GM10248 (cell line): ENCODE measurements at places on chromosomes 6 and 20.

DNA sequence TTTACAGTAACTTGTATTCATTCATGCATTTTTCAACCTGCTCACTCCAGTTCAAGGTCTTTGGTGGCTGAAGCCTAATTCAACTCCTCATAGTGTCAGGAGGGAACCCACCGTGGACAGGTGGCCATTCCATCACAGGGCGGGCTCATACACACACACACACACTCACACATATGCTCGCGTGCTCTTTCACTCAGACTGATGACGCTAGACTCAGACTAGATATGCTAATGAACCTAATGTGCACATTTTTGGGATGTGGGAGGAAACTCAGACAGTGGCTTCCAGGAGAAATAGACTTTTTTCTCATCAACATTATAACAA is 56.7 kb downstream of the TRIM27 start:
- no peak for DNase-seq

- DNase-seq: no peak
Measured at GRCh38 chr20:37303637-37304036, 14.2 kb downstream of the MANBAL start.

DNA sequence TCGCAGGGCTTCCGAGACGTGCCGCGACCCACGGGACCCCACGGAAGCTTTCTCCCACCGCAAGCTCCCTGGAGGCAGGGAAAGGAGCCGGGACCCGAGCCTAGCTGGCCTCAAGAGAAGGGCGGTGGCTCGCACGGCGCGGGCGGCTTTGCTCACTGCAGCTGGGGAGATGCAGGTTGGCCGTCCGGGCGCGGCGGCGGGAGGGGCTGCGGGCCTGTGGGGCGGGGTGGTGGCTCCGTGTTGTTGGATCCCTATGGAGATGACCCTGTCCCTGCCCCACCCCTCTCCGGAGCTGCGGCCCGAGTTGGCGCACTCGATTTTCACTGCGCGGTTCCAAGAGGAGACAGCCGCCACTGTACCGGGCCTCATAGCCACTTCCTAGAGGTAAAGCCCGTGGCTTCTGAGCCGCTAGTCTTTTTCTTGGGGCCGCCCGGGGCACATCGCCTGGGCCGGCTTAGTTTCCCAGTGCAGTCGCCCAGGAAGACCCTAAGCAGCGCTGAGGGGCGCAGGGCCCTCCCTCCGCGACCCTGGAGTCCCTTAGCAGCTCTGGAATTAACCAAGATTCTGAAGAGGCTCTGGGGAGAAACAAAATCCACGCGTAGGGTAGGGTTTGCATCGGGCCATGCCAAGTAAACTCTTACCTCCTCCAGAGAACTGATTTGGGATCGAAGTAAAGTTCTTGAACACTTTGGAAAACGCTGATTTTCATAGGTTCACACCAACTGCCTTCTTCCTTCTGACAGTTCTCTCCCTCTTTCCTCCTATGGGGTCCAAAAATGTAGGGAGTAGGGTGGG is at the start of gene ECT2L:
Gene ECT2L (plus strand): TSS at position 279 of the 795 bp plus-strand sequence. CDS start 17,188 bp downstream, outside the sequence.
- DNase-seq: no peak

- DNase-seq: no peak
Measured at GRCh38 chr6:327538-328116, 35.3 kb downstream of the DUSP22 start.

GRCh38 chr6:63486196-63486595 is 86.1 kb upstream of the LOC128125822 start:
- no peak for DNase-seq

- DNase-seq: no peak
Measured at GRCh38 chr6:155039618-155040017, 44.5 kb downstream of the TIAM2 start.

DNA sequence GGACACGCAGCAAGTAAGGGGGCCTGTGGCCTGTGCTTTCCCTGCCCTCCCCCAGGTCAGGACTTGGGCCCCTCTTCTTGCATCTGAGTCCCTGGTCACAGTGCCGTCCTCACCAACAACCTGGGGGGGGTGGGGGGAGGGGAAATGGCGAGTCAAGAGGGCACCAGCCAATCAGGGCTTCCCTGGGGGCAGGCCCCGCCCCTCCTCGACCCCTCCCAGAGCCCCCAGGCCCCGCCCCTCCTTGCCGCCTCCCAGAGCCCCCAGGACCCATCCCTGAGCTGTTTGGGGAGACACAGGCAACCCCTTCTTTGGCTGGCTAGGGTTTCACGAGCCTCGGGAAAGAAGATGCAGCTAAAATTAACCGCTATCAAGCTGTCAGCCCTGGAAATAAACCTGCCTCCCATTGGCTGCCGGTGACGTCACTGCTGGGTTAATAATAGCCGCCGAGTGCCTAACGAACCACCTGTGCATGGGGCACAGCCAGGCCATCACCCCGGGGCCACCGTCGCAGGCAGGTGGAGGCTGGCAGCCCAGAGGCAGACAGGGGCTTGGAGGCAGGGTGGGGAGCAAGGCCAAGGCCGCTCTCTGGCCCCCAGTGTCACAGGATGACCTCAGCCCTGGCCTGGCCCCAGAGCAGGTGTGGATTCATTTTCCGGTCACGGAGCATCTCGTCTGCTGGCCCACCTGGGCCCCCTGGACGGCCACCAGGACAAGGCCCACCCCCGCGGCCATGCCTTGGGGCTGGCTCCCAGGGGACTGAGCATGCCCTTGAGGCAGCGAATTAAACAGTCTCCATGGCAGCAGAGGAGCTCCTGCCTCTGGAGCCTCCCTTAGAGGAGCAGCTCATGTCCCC is 3.2 kb upstream of the EEF1A2 start:
- DNase-seq: no peak

- DNase-seq: no peak
Measured at GRCh38 chr20:53993310-53993709, 77.1 kb downstream of the BCAS1 start.

DNA sequence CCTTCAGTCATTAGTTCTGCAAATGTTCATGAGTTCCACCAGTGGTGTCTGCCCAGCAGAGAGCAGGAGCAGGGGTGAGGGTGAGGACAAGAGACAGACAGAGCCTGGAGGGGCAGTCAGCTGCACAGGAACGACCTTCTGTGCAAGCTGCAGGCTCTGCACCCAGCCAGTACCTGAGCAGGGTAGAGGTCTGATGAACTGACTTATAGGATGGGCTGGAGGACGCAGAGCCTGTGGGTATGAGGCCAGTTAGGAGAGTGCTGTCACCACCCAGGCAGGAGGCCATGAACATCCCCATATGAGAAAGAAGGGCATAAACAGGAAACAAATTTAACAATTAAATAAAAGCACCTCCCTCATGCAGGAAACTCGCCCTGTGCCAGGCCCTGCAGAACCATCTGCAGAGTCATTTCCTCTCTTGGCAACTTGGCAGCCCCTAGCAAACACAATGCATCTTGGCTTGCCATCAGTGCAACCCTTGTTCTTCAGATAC is 17.9 kb downstream of the C6orf15 start:
- DNase-seq: no peak

DNA sequence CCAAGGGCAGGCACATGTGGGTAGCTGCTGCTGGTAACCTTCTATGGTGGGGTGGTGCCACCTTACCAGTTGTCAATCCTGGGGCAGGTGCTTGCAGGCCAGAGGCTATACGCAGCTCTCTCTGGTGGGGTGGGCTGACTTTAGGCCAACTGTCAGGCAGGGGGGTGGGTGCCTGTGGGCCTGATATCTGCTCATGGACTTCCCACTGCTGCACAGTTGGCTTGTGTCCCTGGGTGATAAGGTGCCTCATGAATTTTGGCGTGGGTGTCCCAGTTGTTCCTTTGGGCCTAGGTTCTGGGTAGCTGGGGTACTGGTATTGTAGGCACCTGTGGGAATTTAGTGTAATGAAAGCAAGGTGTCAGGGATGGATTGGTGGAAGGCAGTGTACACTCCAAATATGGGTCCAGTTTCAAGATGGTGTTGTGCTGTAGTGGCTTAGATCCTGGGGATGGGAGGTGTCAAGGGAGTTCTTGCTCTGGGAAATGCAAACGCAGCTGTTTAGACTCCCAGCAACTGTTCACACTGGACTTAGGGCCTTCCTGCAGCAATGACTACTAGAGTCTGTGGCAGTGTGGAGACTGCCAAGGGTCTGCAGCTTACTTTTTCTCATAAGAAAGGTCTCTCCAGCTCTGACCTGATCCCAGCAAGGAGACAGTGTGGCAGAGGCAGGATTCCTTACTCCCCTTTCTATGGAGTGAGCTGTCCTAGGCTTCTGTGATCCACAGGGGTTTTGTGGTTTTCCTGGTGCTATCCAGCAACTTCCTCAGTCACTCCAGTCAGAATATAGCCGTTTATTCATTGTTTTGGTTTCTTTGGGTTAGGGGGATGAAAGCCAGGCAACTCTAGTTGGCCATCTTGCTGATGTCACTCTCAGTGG is 128.2 kb downstream of the CRYBG1 start:
- no peak for DNase-seq

GRCh38 chr6:32973144-32974015 is 5.0 kb downstream of the BRD2 start:
- no peak for DNase-seq

DNA sequence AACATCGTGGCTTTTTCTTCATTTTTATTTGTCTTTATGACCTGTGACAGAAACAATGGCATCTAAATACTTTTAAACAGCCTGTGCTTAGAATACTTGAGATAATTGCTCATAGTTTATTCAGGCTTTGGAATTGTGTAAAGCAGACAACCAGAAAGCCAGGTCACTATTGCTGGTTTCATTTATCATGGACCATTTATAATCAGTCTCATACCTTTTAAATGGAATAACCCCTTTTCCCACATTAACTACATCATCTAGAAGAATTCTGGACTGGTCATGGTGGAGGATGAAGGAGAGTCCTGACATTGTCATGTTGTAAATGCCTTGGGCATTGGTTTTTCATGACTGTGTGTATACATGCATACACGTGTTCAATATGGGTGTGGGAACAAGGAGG is 661.5 kb downstream of the EPM2A start:
- DNase-seq: no peak

DNA sequence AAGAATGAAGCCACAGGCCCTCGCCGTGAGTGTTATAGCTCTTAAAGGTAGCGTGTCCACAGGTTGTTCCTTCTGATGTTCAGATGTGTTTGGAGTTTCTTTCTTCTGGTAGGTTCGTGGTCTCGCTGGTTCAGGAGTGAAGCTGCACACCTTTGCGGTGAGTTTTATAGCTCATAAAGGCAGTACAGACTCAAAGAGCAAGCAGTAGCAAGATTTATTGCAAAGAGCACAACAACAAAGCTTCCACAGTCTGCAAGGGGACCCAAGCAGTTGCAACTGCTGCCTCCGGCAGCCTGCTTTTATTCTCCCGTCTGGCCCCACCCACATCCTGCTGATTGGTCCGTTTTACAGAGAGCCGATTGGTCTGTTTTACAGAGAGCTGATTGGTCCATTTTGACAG is 5.2 kb downstream of the HIVEP1 start:
- no peak for DNase-seq

DNA sequence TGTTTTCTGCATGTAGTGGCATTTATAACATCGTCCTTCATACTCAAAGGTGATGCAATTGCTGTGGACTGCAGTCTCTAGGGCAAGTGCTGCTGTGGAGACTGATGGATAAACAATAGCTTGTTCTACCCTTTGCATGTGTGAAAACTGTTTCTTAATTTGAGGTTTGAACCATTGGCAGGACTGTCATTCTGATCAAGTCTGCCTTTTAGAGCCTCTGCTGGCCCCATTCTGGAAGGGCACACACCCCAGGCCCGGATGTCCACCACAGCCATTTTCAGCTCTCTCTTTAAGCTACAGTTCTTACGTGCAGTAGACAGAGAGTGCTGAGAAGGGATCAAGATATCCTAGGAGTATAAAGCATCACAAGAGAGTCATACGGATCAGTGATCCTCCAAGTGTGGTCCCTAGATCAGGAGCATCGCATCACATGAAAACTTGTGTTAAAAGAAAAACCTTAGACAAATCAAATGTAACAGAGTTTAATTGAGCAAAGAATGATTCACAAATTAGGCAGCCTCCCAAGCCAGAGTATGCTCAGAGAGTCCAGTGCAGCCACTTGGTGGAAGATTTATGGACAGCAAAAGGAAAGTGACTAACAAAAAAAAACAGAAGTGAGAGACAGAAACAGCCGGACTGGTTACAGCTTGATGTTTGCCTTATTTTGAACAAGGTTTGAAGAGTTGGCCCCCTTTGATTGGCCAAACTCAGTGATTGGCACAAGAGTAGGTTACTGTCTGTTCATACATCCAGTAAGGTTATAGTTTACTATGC is 52.0 kb downstream of the FRK start:
- no peak for DNase-seq

- no peak for DNase-seq
Measured at GRCh38 chr6:5464099-5464885, 203.0 kb downstream of the FARS2 start.

GRCh38 chr20:43736588-43737158 is 9.9 kb upstream of the GTSF1L start:
- DNase-seq: peak; percentile 73

DNA sequence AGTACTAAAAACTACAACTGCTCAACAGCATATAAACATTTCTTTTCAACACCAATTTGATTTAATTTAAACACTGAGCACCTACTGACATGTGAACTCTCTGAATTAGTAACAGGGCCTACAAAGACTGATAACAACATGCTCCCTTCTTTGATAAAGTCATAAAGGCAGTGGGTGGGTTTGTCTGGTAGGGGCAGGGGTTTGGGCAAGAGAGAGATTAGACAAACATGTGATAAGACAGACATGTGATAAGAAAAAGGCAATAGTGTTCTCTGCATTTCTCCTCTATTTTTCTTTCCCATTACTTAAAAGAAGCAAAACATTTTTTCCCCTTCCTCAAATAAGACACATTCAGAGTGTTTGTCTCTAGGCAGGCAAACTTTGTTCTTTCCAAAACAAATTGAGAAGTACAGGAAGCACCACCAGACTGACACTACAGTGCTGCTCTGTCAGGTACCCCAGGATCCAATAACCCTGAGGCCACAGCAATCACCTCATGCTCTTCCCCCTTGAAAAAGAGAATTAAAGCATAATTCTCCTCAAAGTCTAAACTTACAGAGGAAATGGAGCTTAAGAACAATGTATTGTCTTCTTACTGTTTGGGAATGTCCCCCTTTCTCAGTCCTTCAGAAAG is 11.9 kb downstream of the C6orf52 start:
- DNase-seq: no peak

GRCh38 chr20:47389867-47390347 is 33.4 kb upstream of the ZMYND8 start:
- DNase-seq: no peak

- DNase-seq: no peak
Measured at GRCh38 chr6:53378208-53378607, 29.5 kb upstream of the ELOVL5 start.

DNA sequence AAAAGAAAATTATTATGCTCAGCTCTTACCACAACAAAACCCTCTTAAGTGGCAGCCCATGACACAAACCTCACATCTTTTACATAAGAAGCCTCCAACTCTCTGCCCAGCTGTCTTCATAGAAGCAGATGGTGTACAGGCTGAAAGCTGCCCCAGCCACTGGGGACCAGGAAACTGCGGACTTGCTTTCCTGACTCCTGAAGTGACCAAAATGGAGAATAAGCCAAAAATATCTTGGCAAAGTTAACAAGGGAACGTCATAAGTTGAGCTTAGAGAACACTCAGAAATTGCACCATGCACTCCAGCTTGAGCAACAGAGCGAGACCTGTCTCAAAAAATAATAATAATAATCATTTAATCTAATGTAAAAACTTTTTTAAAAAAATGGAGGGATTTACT is 160.3 kb upstream of the CDYL start:
- DNase-seq: no peak

GRCh38 chr6:74091136-74091793 is 395.3 kb downstream of the CD109 start:
- peak; percentile 15 for DNase-seq

- DNase-seq: peak; percentile 50
Measured at GRCh38 chr20:38692436-38693411, 31.6 kb upstream of the SLC32A1 start.
